ENCODE measurements at places on chromosomes 16 and 17.
A peak's percentile ranks its signal among the peaks of the same experiment; 100 is the strongest.

GRCh38 chr16:84703681-84704080, 3.9 kb downstream of the USP10 start:
- no peak for DNase-seq

- no peak for DNase-seq
Observed at GRCh38 chr16:27499659-27500055, 50.1 kb downstream of the GTF3C1 start.

GRCh38 chr16:8996891-8997290, 33.2 kb upstream of the USP7 start:
- no peak for DNase-seq

DNA sequence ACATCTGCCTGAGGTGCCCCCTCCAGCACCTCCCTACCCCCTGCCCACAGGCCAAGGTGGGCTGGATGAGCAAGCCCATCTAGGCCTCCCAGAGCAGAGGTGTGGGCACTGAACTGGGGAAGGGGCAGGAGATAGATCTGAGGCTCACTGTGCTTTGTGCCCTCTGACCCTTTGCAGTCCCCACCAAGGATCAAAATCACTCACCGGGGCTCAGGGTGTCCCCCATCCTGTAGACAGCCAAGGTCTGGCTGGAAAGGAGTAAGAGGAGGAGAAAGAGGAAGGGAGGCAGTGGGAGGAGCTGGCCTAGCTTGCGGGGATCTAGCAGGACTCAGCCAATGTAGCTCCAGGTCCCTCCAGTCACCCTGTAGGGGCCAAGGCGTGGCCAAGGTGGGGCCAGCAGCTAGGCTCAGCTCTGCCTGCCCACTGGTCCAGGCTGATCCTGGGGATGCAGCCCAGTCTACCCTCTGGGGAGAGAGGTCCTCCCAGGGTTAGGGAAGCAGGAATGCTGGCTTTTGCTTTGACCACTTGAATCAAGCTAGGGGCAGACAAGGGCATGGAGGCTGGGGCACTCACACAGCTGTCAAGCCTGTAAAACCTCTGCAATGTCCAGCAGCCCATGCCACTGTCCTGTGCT, 1.8 kb downstream of the SLC12A4 start:
- DNase-seq: peak; percentile 62

DNA sequence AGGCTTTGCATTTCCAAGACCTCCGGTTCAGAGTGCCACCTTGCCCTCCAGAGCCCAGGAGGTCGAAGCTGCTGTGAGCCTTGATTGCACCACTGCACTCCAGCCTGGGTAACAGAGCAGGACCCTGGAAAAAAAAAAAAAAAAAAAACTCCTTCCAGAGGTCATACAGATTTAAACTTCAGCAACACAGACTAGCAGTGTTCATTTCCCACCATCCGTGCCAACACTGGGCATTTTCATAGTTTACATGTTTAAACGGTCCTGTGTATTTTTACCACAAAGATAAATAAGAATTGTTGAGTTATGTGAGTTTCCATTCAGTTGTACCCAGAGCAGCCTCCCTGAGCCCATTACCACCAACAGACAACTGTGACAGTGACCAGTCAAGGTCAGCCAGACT, 50.4 kb downstream of the ZDHHC7 start:
- DNase-seq: no peak

- no peak for DNase-seq
Observed at GRCh38 chr17:55990332-55991006, 162.8 kb upstream of the ANKFN1 start.

DNA sequence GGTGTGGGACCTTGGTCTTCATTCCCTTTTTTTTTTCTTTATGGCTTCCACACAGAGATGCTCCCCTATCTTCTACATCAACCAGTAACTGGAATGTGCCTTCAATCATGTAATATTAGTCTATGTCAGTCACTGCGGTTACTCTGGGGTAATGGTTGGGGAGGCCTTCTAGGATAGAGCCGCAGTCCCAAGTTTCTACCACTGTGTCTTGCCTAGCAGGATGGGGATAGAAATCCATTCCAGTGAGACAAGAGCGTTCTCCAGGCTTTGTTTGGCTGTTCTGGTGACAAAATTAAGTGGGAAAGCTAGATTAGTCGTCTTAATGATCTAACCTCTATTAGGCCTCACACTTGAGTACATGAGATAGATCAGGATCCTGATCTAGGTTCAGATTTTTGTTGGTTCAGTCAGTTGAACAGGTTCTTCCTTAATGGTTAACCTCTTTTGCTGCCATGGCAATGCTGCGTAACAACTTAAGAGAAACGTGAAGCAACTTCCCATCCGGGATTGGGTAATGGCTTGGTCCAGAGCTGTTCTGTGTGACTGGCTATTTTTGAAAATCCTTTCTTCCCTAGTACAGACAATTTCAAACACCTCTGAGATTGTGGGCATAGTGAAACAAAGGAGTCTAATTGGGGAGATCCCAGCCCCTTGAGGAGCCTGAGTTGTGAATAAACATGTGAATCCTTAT, 8.7 kb downstream of the MSL1 start:
- DNase-seq: no peak

DNA sequence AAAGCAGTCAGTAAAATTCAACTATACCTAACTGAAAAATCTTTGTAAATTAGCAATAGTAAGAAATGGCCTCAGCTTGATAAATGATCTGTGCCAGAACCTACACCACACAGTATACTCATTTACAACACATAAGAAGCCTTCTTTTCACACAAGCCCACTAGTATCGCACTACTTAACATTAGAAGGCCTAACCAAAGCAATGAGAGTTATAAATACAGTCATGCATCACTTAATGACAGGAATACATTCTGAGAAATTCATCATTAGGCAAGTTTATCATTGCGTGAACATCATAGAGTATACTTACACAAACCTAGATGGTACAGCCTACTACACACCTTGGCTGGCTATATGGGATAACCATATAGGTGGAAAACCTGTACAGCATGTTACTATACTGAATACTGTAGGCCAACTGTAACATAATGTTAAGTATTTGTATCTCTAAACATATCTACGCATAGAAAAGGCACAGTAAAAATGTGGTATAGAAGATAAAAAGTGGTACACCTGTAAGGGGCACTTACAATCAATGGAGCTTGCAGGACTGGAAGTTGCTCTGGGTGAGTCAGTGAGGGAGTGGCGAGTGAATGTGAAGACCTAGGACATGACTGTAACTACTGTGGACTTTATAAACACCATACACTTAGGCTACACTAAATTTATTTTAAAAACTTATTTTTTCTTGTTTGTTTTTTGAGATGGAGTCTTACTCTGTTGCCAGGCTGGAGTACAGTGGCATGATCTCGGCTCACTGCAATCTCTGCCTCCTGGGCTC, 126.5 kb upstream of the CORO6 start:
- DNase-seq: peak; percentile 25

GRCh38 chr16:30131869-30132475, 9.0 kb upstream of the MAPK3 start:
- DNase-seq: no peak

DNA sequence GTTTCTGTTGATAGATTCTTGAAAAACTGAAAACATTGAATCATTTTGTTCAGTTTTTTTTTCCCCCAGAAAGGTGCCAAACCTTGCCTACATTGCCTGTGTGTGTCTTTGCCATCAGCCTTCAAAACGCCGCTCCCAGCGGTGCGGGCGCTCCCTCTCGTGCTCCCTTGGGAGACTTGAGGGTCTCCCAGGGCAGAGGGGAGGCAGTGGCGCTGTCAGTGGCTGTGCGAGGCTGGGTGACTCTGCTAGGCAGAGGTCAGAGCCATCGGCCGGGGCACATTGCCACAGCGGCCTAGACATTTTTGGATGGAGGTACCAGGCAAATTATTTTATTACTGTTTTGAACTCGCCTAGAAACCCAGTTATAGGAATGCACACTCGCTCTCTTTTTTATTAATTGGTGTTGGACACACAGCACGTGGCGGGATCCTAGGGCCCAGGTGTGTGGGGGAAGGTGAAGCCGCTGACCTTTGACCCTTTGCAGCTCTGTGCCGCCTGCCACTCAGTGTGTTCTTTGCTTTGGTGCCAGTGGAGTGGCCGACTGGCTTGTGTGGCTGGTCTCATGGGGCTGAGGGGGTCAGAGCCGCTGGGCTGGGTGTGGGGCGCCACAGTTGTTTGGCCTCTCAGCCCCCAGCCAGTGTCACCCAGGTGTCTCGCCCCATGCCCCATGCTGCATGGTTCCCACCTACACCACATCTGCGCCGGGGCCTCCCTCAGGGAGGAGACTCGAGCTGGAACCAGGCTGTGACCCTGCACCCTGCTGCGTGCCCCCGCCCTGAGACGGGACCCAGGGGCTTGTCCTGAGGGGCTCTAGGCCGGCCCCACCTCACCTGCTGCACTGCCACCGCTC, 115.7 kb downstream of the BANP start:
- no peak for DNase-seq

GRCh38 chr17:43841282-43841681, 5.7 kb upstream of the CD300LG start:
- DNase-seq: no peak

GRCh38 chr16:56506941-56507340, 12.9 kb downstream of the BBS2 start:
- DNase-seq: peak; percentile 56

DNA sequence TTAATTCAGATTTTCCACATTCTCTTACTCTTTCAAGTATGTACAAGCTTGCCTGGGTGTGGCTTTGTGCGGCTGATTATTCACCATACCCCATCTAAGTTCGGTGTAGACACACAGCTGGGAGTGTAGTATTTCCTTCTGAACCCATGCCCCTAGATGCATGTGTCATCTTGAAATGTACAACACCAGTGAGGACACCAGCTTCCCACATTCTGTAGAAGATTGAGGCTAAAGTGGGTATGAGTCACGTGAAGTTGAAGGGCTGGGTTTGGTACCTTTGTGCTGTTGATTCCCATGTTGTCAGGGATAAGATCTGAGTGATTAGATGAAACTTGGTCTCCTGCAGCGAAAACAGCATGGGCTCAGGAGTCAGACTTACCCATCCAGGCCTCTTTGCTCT, 14.6 kb upstream of the DHX8 start:
- DNase-seq: peak; percentile 98

- DNase-seq: peak; percentile 15
Observed at GRCh38 chr17:64216338-64217248, 46.5 kb downstream of the TEX2 start.

GRCh38 chr16:55565086-55565485, 1.4 kb upstream of the CAPNS2 start:
- no peak for DNase-seq

DNA sequence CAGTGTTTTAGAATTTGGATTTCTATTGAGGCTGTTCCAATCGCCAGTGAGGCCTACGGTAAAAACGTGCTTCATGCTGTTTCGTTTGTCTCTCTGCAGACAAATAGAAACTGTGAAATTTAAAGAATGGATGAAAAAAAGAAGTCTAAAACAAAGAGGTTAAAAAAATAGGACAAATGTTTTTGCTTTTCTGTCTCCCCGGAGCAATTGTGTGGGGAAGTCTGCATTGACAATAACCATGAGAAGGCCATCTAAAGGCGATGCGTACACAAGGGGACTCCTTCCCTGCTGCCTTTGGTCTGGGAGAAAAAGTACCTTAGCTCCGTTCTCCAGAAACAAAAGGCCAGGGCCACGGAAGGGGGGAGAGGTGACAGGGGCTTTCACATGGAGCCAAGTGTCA, 4.6 kb upstream of the ZFHX3 start:
- DNase-seq: no peak

DNA sequence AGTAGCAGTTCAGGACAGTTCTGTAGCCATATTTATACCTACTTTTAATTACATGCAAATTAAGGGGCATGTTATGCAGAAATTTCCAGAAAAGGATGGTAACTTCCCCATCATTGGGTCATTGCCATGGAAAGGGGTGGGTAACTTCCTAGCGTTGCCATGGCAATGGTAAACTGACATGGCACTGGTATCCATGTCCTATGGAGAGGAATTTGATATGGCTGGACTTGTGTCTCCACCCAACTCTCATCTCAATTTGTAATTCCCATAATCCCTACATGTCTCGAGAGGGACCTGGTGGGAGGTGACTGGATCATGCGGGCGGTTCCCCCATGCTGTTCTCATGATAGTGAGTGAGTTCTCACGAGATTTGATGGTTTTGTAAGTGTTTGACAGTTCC, 35.6 kb upstream of the CACNG4 start:
- no peak for DNase-seq

DNA sequence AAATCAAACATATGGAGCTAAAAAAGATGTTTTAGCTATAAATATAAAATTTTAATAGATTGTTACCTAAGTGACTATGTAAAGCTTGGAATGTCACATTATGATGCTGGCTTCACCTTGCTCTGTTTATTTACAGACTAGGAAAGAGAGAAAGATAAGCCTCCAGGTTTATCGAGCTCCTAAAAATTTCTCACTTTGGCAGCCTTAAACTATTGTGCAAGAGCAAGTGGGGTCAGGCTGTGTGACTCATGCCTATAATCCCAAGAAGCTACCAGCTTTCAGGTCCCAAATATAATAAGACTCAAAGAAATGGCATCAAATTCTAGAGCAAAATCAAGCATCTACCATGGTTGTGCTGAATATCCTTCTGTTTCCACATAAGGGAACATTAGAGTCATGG, 34.3 kb upstream of the PRSS54 start:
- peak; percentile 36 for DNase-seq

GRCh38 chr16:53372992-53373871, 61.0 kb upstream of the RBL2 start:
- DNase-seq: no peak

- DNase-seq: peak; percentile 90
Observed at GRCh38 chr16:67277999-67278772, 1.1 kb upstream of the PLEKHG4 start.

DNA sequence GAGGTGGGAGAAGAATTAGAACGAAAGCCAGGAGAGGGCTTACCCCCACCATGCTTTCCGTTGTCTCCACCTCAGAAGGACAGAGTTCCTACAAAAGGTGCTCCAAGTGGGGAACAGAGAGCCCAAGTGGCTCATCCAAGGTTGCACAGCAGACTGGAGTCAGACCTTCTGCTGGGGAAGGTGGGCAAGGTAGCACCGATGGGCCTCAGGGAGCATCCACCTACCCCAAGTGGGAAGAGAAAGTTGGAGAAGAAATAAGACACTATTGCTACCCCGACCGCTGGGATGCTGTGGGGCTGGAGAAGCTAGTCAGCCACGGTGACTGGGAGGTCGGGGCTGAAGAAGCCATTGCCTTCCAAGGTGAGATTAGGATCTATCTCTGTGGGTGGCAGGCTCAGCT, 21.5 kb downstream of the UNC119 start:
- DNase-seq: no peak

DNA sequence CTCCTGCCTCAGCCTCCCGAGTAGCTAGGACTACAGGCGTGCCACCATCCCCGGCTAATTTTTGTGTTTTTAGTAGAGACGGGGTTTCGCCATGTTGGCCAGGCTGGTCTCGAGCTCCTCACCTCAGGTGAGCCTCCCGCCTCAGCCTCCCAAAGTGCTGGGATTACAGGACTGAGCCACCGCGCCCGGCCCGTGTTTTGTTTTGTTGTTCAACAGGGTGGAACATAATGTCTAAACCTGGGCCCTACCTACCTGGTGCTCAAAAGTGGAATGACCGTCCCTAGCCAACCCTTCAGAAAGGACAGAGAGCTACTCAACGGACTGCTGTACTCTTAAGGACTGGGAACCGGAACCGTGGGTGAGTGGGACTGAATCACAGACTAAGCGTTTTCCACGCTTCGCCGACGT, 772 bp upstream of the KIF22 start:
- DNase-seq: no peak

All from ELR (cell line).